Esophagus squamous epithelium (tissue), 5 donors: ENCODE measurements at places on chromosomes 11 and 22. TPM values are rescaled to one million over a fixed set of nuclear protein-coding genes. Genes with fewer than 3 reads are reported as not detected.

BARX2 gene
- total RNA-seq, result 45.2 TPM

RPL27A gene
- total RNA-seq, result 1,566 TPM

DGAT2 gene
- total RNA-seq, result 6.1 TPM

PLAAT5 gene
- 0.13 TPM for total RNA-seq
